ENCODE measurements at places on chromosomes 7 and 10.

GRCh38 chr7:51327287-51327717 is 10.7 kb upstream of the COBL start:
- no peak for DNase-seq

DNA sequence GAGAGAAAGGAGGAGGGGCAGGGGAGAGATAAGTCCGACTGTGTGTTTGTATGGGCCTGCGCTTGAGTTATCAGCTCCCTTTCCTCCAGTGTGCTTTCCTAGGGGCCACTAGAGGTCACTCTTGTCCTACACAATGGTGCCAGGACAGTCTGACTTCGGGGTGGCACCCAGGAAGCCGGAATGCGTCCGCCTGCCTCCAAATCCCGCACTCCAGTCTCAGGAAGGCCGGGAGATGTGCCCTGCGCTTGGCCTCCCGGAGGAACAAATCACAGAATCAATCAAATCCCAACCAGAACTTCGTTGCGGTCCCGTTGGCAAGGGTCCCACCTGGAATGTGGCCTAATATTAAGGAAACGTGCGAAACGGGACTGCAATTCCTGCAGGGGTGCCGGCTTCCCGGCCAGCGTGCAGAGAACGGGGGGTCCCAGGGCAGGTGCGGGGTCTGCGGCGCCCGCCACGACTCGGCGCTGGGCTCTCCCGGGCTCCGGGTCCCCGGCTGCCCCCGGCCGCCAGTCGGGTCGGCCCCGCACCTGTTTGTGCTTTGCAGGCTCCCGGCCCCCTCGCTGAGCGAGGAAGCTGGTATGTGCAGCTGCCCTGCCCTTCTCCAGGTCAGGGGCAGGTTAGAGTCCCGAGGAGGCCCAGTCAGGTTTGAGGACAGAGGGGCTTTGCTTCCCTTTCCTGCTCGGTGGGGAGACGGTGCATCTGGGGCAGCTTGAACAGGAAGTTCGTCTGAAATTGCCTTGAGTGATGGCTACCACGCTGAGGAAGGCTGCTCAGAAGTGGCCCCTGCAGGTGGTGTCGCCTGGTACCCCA is 21.0 kb upstream of the HPS1 start:
- DNase-seq: peak; percentile 48

DNA sequence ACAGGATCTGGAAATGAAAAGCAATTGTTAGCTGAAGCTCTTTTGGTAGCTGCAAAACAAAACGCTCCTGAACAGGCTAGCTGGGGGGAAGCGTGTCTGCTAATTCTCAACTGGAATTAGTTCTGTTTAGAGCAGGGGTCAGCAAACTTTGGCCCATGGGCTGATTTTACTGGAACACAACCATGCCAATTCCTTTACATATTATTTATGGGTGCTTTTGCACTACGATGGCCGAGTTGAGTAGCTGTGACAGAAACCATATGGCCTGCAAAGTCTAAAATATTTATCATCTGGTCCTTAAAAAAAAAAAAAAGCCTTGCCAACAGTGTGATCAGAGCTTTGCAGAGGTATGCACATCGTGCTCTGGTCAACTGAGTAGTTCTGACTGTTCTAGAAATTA is 108.4 kb upstream of the PDLIM1 start:
- no peak for DNase-seq

DNA sequence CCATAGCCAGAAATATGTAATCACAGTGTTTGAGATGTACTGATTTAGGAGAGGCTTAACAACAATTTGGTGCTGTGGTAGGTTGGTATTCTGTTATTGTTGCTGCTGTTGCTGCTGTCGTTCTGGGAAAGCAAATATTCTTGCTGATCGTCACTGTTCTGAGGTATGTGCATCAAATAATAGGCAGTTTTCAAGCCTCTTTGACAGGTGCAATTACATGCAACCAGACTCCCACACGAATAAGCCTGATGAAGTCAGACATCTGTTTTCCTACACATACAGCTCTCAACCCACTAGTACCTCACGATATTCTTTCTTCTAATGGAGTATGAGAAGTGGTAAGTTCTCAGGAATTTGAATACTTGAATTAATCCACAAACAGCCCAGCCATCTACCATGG is 46.7 kb upstream of the NRG3 start:
- DNase-seq: no peak

DNA sequence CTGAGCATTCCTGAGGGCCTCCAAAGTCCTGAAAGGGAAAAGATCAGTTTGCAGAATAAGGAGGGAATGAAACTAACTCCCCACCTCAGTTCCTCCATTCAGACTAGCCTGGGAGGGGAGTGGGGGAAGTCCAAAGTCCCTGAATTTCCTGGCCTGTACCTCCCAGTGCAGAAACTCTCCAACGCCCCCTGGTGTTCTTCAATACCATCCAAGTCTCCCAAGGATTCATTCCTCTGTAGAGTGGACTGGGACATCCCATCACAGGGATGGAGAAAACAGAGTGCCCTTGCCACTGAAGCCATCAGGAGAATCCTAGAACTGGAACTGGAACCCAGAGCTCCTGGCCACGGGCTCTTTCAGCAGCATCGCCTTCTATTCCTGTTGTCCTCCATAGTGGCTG is 1.6 kb upstream of the COL13A1 start:
- no peak for DNase-seq

GRCh38 chr10:6382081-6382480 is 179.3 kb downstream of the PFKFB3 start:
- DNase-seq: peak; percentile 3

DNA sequence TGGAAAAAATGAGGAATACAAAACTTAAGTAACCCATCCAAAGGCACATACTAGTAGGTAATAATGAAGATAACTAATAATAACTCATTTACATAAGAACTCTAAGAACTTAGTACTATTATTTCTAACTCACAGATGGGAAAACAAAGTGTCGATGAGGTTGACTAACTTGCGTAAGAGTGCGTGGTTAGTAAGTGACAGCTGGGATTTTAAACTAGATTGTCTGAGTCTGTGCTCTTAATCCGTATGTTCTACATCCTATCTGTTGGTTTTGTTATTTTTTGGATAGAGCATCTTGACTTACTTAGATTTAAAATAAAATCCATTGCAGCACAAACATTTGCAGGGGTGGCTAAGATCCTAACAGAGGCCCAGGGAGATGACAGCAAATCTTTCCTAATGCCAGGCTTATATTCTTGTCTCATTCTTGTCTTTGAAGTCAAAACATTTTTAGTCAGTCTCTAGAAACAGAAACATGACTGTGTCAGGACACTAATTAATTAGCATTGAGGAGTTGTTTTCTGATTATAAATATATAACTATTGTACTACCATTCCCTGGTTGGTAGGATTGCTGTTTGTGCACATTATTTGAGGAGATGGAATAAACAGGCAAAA is 11.7 kb downstream of the RPA3 start:
- no peak for DNase-seq

DNA sequence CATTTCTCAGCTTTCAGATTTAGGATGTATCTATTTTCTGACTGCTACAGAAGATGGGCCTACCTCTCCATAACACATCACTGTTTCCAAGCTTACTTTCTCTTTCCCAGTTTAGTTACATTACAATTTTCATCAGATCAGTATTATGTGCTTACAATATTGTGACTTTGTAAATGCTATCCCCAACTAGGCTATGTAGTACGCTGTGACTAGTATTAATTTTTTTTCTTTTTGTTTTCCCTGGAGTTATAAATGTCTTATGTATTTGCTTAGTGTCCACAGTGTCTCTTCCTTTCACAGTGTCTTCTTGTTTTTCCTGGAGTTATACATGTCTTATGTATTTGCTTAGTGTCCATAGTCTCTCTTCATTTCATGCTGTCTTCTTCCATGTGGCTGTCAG is 188.9 kb downstream of the PTPRN2 start:
- DNase-seq: no peak

DNA sequence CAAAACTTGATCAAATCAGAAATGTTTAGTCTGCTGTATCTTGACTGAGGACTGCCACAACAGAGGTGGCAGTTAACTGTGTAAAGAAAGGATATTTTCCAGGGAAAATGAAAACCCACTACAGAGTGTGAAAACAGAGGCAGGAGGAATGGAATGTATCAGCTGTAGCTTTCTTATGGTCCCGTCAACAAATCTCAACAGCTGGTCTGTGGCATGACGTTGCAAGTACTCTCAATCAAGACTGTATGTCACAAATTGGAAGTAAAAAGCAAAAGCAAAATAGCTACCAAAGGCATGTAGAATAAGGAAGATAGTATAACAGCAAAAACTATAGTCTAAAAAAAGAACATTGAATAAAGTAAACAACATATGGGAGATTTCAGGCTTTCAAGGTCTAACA is 123.5 kb downstream of the KMT2C start:
- no peak for DNase-seq

DNA sequence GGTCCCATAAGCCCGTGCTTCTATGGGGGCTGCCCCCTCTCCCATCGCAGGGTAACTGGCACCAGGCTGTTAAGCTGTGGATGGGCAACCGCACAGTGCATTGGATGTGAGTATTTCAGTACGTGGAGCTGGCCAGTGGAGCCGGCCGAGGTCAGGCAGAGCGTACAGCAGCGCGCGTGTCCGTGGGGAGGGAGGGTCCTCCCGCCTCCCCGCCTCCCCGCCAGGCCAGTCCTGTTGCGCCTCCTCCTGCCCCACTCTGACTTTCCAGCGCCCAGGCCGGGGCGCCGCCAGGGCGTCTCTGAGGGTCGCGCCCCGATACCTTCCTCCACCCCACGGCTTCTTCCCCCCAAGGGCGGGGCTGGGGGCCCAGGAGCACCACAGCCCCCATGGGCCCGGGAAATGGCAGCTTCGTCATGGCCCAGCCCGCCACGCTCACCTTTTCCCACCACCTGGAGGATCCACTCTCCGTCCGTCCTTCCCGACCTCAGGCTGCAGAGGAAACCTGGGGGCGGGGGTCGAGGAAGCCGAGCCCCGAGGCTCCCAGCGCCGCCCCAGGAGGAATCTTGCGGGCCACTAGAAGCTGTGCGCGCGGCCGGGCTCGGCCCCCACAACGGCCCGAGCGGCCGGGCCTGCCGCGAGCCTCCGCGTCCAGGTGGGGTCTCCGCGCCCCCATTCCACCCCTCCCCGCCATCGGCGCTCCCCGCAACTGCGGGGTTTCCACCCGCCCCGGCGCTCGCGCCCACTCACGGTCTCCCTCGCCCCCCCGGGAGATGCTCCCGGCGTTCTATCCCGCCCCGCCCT is 831 bp upstream of the PFKP start:
- no peak for DNase-seq

DNA sequence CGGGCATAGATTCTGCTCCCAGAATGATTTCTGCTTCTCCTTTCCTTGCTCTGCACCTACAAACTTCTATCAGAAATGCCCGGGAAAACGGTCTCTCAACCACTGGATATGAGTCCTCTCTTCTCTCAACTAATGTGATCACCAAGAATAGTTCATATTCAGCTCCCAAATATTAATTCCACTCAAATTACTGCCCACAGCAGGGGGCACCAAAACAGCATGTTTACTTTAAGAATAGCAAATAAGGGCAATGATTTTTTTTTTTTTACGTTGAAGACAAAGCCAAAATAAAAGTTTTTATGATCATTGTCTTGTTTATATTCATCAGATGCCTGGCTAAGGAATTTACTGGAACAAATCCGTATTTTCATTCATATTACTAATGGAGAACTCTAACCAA is 94.9 kb upstream of the PRSS1 start:
- DNase-seq: no peak

GRCh38 chr7:47785923-47786556 is 162.2 kb downstream of the PKD1L1 start:
- DNase-seq: no peak

DNA sequence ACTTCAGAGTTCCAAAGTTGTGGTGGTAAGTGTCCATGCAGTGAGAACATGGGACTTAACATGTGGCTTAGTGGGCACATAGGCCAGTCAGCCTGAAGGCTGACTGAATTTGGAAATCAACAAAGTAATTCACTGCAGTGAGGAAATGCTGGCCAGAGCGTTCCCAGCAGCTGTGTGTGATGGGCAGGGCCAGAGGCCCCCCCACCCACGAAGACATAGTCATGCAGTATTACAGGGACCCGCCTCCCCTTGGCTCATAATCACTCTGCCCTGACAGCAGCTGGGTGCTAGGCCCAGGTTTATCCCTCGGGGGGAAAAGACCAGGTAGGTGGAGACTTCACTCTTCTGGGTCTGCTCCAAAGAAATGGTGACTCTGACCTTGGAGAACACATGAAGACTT is 33.7 kb downstream of the HTR5A start:
- no peak for DNase-seq

GRCh38 chr7:75657866-75658265 is 80.9 kb downstream of the HIP1 start:
- no peak for DNase-seq

- DNase-seq: no peak
Observed at GRCh38 chr7:70614237-70615045, 517.5 kb upstream of the GALNT17 start.

GRCh38 chr7:127932496-127932895 is 98.7 kb downstream of the LRRC4 start:
- no peak for DNase-seq

- DNase-seq: no peak
Observed at GRCh38 chr7:130136579-130137167, 66.3 kb downstream of the KLHDC10 start.

- DNase-seq: no peak
Observed at GRCh38 chr10:127024685-127025435, 119.6 kb downstream of the DOCK1 start.

DNA sequence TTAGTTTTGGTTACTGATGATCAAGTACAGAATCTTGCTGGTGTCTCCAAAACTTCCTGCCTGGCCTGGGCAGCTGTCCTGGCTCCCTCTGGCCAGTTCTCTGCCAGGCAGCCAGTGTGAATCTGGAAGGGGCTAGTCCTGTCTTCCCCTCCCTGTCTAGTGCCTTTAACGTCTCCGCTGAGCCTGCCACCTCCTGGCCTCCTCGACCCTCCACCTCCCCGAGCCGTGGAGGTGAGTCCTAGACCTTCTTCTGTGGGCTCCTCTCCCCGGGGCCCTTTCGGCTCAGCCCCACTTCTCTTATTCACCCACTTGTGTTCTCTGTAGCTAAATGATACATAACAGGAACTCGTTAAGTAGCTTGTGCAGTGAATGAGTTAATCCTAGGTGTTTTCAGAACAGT is 218.2 kb downstream of the MGMT start:
- DNase-seq: no peak

GRCh38 chr7:77822269-77822668 is 23.7 kb downstream of the PHTF2 start:
- no peak for DNase-seq

DNA sequence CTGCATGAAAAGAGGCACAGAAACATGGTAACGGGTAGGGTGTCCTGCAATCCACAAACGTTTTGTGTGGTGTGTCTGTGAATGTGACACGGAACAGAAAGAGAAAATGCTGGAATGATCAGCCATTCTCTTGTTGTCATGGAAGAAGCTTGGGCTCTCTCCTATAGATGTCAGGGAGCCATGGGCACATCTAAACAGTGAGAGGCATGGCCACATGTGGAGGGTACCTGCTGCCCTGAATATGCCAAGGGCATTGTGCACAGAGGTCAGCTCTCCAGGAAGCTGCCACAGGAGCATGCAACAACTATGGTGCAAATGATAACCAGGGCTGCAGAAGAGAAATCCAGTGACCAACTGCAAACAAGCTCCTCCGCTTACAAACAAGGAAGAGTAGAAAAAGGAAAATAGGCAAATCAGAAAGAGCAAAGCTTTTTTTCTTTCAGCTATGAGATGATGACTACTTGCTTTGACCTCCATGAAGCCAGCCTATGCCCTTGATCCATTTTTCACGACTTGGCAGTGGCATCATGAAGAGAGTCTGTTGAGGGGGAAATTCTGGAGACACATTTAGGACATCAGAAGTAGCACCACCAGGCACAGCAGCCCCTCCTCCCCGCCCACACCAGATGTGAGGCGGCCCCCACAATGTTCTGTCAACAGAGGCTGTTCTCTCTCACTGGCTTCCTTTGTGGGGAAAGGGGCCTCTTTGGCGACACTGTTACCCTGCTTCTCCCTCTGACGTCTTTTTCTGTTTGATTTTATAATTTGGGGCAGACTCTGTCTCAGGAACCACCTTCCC is 4.8 kb upstream of the PDE1C start:
- no peak for DNase-seq
